Stimulated activated CD4-positive, alpha-beta T cell treated with anti-CD3 and anti-CD28 coated beads, TNF-alpha, amount 100 ng/mL, for 4 hours (primary cell): ENCODE measurements at places on chromosomes 7 and 10.

DNA sequence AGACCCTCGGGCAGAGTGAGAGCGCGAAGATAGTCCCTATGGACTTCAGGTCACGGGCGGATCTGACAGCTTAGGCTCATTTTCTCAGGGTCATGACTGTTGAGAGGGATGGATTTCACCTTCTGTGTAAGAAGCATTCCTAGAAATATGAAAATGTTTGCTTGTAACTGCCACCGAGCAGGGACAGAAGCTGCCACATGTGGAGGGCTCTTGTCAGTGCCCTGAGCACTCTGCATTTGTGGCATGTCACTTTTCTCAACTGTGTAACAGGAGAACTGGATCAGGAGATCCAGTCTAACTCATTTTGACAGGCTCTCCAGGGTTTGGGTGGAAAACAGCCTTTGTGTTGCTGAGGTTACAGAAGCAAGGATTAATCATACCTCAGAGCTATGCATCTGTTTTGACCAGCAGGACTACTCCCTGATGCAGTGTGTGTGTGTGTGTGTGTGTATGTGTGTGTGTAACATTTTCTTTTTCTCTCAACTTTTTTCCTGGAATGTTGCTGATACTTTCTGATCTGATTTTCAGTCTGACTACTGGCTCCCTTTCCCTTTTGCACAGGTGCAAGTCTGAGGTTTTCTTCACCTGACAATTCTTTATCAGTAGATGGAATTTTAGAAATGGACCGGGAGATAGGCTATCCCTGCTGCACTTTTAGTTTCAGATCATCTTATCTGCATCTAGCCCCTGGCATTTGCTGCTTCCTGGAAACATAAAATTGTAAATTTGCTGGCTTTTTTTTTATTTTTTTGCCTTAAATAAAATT, 183.3 kb downstream of the STK31 start:
- no peak for DNase-seq

DNA sequence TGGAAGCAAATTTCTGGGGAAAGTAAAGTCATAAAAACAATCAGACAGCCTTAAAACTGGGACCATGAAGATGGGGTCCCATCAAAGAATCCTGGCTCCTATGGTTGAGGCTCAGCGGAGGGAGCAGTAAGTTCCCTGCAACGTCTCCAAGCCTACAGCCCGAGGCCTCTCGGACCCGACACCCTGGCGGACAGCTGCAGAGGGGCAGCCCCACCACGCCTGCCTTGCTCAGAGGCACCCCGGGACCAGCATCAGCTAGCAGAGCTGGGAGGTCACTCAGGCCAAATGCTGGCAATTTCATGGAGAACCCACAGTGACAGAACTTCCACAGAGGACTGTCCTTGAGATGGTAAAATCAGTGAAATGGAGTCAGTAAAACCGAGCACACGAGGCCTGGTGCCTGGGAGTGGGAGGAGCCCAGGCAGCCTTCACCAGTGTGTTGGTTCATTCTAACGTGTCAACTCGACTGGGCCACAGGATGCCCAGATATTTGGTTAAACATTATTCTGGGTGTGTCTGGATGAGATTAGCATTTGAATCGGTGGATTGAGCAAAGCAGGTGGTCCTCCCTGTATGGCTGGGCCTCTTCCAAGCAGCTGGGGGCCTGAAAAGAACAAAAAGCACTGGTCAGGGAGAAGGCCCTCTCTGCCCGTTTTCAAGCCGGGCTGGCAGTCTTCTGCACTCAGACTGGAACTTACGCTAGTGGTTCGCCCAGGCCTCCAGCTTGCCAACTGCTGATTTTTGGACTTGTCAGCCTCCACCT, 96.2 kb upstream of the INSIG1 start:
- no peak for DNase-seq

GRCh38 chr10:31754803-31755624, 173.6 kb downstream of the ARHGAP12 start:
- no peak for DNase-seq

DNA sequence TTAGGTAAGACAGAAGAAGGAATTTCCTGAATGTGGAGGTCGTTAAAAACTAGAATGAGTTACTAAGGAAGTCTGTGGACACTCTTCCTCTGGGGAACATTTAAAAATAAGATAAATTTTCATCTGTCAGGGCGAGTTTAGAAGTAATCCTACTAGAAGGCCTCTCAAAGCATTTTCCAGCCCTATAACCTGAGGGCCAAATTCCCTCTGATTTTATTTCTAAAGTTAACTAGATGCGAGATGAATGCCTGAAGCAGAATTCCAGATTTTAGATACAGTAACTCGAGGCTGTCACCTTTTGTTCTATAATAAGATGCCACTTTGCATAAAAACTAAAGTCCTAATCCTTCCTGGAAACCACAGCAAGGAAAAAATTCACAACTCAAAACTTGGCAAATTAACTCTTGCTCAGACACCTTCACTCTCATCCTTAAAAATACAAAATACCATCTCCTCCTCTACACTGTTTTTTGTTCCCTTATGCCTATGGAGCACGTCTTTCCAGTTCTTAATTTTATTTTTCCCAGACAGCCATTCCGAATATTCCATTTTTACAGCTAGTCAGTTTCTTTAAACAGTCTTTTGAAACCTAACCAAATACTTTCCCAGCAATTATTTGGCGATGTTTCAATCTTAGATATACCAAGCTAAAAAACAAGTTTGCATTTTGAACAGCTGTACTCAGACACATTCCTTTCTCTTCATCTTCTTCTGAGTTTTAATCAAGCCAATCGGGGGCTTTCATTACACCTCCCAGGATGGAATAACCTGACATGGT, 420.7 kb upstream of the NFE2L3 start:
- DNase-seq, result no peak

DNA sequence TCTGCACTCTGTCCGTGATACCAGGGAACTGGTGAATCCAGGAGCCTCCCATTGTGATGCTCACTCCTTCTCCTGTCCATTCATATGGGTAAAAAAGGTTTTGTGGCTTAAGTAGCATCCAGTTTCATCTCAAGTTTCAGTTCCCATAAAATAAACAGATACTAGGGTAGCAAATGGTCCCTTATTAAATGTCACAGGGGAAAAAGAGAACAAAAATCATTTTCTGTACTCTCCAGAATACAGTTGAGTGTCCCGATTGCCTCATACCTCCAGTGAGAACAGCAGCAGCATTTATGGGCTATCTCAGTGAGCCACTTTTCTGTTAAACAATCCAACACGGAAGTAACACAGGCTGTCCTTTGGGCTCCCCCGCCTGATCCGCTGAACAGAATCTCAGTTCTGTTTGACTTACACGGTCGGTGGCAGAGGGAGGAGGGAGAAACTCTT, 179.6 kb downstream of the CELF2 start:
- DNase-seq, result no peak

DNA sequence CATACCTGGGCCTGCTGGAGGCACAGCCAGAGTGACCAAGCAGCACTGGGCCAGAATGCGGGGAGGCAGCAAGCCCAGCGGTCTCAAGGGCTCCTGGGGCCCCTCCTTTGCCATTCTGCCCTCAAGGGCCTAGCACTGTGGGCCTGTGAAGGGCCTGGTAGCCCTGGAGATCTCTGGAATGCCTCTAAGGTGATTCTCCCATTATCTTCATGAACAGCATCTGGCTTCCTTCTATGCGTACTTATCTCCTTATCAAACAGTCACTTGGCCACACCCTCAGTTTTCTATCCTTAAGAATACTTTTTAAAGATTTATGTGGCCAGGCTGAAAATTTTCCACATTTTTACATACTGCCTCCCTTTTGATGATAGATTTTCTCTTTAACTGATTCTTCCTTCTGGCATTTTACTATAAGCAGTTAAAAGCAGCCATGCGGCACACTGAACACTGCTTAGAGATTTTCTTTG, 67.5 kb upstream of the CCNY start:
- DNase-seq, result no peak

GRCh38 chr10:109978481-109978880, 29.3 kb upstream of the ADD3 start:
- DNase-seq, result peak; percentile 34

DNA sequence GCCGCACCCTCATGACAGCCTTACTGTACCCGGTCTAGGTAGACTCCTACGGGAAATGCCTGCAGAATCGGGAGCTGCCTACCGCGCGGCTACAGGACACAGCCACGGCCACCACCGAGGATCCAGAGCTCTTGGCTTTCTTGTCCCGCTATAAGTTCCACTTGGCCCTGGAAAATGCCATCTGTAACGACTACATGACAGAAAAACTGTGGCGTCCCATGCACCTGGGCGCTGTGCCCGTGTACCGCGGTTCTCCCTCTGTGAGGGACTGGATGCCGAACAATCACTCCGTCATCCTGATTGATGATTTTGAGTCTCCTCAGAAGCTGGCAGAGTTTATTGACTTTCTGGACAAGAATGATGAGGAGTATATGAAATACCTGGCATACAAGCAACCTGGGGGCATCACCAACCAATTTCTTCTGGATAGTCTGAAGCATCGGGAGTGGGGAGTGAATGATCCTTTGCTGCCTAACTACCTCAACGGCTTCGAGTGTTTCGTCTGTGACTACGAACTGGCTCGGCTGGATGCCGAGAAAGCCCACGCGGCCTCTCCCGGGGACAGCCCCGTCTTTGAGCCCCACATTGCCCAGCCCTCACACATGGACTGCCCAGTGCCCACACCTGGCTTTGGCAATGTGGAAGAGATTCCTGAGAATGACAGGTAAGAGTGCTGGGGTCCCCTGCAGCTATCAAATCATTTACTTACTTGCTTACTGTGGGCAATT, 8.5 kb upstream of the CHCHD1 start:
- no peak for DNase-seq

GRCh38 chr10:62034096-62034640, 132.7 kb downstream of the ARID5B start:
- no peak for DNase-seq

GRCh38 chr7:128129224-128129864, 98.1 kb upstream of the LRRC4 start:
- no peak for DNase-seq

DNA sequence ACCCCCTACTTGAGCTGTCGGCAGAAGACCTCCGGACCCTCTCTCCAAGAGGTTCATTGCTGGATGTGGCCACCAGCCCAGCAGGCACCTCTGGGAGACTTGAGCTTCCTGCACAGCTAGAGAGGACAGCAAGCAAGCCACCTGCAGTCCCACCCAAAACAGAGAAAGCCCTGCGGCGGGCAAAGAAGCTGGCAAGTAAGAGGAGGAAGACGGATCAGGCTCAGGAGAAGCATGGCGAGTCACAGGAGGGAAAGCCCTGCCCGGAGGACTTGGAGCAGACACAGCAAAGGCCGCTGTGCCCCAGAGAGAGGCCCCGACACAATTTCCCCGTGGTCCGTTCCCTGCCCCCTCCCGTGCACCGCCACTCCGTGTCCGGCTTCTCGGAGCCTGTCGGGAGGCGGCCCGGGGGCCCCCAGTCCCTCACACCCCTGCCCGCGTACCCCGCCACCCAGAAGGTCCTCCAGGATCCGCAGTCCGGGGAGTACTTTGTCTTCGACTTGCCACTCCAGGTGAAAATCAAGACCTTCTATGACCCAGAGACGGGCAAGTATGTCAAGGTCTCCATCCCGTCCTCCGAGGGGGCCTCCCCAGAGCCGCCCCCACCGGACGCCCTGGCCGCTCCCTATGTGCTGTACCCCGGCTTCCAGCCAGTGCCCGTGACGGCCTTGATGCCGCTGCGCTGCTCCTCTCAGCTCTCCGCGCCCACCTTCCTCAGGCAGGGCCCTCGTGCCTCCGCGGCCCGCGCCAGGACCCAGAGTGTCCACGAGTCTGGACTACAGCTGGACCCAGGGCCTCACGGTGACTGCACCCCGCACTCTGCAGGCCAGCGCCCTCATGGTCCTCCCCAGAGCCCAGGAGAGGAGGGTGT, 27.2 kb downstream of the C10orf71 start:
- DNase-seq, result no peak

GRCh38 chr10:78931321-78932053, 137.3 kb upstream of the ZMIZ1 start:
- DNase-seq, result no peak
